ENCODE measurements at places on chromosomes 1 and 21.

- no peak for DNase-seq
These were observed 176.1 kb downstream of the CLIC6 start for GRCh38 chr21:34844924-34845238.

DNA sequence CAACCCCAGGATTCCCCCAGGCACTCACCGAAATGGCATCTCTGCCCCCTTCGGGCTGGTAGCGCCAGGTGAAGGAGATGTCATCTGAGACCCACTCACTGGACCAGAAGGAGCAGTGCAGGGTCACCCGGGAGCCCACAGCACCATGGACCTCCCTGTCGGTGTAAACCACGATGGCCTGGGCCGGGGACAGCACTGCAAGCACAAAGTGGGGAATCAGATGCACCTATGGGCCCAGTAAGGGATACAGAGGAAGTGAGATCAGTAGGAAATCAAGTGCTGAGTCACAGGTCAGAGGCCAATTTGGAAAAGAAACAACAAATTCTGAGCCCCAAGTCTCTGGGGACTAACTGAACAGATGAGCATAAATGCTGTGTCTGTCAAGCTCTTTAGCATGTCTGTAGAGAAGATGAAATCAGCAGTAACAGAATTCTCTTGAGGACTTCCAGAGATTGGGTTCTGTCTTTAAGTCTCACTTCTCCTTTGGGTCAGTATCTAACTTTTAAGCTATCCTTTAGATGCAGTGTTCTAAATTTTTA lies 2.5 kb downstream of the MPZ start:
- no peak for DNase-seq

GRCh38 chr1:21659099-21659923 lies 9.8 kb downstream of the RAP1GAP start:
- no peak for DNase-seq

- DNase-seq: no peak
These were observed at the start of gene ELOVL1 for GRCh38 chr1:43367904-43368645. Gene ELOVL1, minus strand, starts transcription at chr1:43368011. Its CDS starts 2,402 bp downstream, at chr1:43365609.

DNA sequence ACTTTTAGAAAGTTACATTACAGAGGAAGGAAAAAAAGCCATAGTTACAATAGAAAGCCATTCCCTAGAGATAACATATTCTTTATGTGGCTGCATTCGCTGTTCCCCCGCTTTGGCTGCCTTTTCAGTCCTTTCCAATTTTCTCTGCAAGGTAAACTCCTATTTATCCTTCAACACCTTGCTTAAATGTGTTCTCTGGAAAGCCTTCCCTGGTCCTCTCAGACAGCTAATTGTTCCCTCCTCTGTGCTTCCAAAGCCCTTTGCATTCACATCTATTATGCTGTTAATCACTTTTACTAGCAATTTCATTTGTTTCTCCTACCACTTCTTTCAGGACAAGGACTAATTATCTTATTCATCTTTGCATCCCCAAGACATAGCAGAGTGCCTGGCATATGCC lies 1.6 kb downstream of the PHC2 start:
- DNase-seq: no peak

GRCh38 chr1:201466492-201466891 lies 2.5 kb downstream of the PHLDA3 start:
- no peak for DNase-seq

Data from vagina (tissue), 2 donors.